Mesothelial cell of epicardium (in vitro differentiated cells): ENCODE measurements at places on chromosomes 7 and 10. TPM values are rescaled to one million over a fixed set of nuclear protein-coding genes. Genes with fewer than 3 reads are reported as not detected.
A peak's percentile ranks its signal among the peaks of the same experiment; 100 is the strongest.

GRCh38 chr7:435630-436366 lies 83.8 kb downstream of the PDGFA start:
- no peaks in the 10 kb centered on the region for H3K36me3 ChIP-seq
- H3K4me3 ChIP-seq, result no peak overlapping the region
- H3K27me3 ChIP-seq, result peaks cover 3% of the 10 kb centered on the region
- H3K27ac ChIP-seq, result peak overlapping the region; percentile 89

- no peak for DNase-seq
- no peak overlapping the region for H3K4me3 ChIP-seq
- peaks cover 20% of the 10 kb centered on the region for H3K4me1 ChIP-seq
- no peak overlapping the region for H3K27ac ChIP-seq
- no peaks in the 10 kb centered on the region for H3K36me3 ChIP-seq
These were observed 251.9 kb downstream of the ETV1 start for GRCh38 chr7:13737563-13737962.

Gene AKR1C1
- total RNA-seq, result 3.2 to 4.2 TPM (median 3.8 TPM) in 3 replicates

DNA sequence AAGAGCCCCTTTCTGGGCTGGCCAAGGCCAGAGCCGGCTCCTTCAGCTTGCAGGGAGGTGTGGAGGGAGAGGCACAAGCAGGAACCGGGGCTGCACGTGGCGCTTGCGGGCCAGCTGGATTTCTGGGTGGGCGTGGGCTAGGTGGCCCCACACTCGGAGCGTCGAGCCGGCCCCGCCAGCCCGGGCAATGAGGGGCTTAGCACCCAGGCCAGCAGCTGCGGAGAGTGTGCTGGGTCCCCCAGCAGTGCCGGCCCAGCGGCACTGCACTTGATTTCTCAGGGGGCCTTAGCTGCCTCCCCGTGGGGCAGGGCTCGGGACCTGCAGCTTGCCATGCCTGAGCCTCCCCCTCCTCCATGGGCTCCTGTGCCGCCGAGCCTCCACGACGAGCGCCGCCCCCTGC lies 48.1 kb downstream of the SH2D4B start:
- no peaks in the 10 kb centered on the region for H3K36me3 ChIP-seq
- peaks cover 4% of the 10 kb centered on the region for H3K4me1 ChIP-seq
- no peak overlapping the region for H3K27ac ChIP-seq

Gene PRKG1
- 35.0 to 37.0 TPM (median 35.9 TPM) in 3 replicates for total RNA-seq

Gene AFAP1L2
- total RNA-seq, result 4.0 to 5.7 TPM (median 5.7 TPM) in 3 replicates

DNA sequence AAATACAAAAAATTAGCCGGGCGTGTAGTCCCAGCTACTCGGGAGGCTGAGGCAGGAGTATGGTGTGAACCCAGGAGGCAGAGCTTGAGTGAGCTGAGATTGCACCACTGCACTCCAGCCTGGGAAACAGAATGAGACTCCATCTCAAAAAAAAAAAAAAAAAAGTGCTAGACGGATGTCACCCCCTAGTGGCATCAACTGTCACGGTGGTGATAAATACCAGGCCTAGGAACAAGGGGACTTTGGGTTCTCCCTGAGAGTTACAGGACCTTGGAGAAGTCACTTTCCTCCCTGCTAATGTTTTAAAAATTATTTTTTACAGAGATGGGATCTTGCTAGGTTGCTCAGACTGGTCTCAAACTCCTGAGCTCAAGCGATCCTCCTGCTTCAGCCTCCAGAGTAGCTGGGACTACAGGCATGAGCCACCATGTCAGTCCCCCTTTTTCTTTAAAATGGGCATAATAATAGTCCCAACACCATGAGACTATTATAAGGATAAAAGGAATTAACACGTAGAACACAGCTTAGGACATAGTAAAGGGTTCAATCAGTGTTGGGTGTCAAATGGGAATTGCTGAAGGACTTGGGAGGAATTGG lies 2.6 kb upstream of the TMEM130 start:
- H3K27me3 ChIP-seq, result peaks cover 14% of the 10 kb centered on the region
- no peaks in the 10 kb centered on the region for H3K36me3 ChIP-seq
- DNase-seq, result no peak
- H3K4me1 ChIP-seq, result peaks cover 9% of the 10 kb centered on the region
- H3K27ac ChIP-seq, result no peak overlapping the region
- no peak overlapping the region for H3K4me3 ChIP-seq

DNA sequence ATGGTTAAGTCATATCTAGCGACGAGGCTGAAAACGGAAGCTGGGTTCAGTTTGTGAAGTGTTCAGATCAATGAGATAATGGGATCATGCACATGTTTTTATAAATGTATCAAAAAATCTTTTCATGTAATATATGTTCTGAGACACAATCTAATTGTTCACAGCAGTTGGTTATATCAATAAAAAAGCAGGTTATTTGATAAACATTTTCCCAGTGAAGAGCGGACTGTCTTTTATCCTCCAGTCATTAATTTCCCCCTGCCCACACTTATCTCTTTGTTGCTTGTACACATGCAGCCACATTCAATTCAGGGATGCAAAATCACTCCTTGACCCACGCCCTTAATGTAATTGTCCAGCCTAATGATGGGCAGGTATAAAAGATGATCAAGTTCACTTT lies 563.1 kb downstream of the INHBA start:
- DNase-seq, result no peak
- no peak overlapping the region for H3K27ac ChIP-seq
- peaks cover 8% of the 10 kb centered on the region for H3K4me1 ChIP-seq

Gene WDFY4
- 2.6 to 4.3 TPM (median 3.3 TPM) in 3 replicates for total RNA-seq

GRCh38 chr10:125773687-125774543 lies 1.7 kb downstream of the MMP21 start:
- H3K4me3 ChIP-seq, result no peak overlapping the region
- DNase-seq, result no peak
- no peak overlapping the region for H3K27ac ChIP-seq
- peaks cover under 1% of the 10 kb centered on the region for H3K4me1 ChIP-seq
- peaks cover 6% of the 10 kb centered on the region for H3K36me3 ChIP-seq
- no peaks in the 10 kb centered on the region for H3K27me3 ChIP-seq

DNA sequence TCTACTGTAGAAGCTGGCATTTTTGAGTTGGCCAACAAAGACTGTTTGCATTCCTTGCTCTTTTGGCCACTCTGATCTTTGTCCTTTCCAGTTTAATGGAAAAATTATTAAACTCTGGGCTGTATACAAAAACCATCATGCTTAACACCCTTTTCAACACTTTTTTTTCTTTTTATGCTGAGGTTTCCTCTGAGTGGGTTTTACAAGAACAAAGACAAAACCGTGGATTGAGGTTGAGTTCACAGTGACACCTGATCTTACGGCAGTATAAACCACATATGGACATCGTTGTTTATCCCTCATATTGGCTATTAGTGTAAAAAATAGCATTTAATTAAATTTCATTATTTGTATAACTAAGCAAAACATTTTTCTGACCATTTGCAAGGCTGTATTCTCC lies 21.8 kb downstream of the MGAM start:
- H3K4me3 ChIP-seq, result no peak overlapping the region
- no peak for DNase-seq
- H3K36me3 ChIP-seq, result no peaks in the 10 kb centered on the region
- H3K27ac ChIP-seq, result no peak overlapping the region

DNA sequence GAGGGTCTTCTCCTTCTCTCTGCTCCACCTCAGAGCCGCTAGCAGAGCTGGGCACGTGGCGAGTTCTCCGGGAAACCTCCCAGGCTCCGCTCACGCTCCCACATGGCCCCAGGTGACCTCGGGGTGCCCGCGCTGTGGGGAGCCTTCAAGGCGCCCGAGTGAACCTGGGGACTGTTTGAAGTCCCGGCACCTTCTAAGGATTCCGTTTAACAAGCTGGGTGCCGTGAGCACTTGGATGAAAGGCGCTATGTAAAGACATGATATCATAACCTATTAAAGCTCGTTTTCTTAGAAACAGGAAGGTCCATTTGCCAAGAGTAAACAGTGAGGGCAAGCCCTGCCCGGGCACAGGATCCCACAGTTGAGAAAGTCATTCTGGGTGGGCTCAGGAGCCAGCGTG lies 15.8 kb upstream of the MYL10 start:
- H3K36me3 ChIP-seq, result no peaks in the 10 kb centered on the region
- no peaks in the 10 kb centered on the region for H3K27me3 ChIP-seq

Gene FKBP6
- not detected in 3 replicates for total RNA-seq

DNA sequence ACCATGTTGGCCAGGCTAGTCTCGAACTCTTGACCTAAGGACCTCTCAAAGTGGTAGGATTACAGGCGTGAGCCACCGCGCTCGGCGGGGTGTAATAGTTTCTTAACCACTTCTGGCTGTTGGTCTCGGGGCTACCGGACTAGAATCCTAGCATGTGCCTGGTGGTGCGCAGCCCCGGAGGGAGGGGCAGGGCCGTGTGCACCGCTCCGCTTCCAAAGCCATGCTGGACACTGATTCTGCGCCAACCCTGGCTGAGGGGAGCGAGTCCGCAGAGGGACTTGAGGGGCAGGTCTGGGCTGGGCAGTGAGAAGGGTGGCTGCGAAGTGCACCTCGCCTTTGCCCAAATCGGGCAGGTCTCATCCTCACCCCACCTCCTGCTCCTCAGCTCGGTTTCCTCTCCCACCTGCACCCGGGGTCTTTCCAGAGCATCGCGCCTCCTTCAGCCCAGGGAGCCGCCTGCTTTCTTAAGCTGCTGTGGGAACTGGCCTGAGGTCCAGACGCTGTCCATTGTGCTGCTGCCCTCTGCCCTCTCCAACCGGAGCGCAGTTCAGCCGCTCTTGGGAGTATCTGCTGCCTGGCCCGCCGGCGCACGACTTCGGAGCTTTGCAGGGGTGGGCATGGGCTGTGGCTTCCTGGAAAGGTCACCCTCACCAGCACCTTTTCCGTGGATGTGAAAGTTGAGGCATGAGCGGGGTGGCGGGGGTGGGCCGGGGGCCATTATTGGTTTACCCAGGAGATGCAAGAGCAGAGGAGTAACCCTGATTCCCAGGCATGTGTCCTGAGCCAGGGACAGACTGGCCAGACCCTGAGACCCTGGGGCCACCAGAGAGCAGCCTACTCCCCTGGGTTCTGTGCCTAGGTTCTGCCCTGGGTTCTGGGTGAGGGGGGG lies 422.6 kb upstream of the NUPR2 start:
- H3K4me3 ChIP-seq, result no peak overlapping the region
- H3K36me3 ChIP-seq, result peaks cover 13% of the 10 kb centered on the region
- no peaks in the 10 kb centered on the region for H3K27me3 ChIP-seq
- H3K4me1 ChIP-seq, result no peaks in the 10 kb centered on the region
- no peak for DNase-seq

Gene DDIT4
- 61.6 to 62.5 TPM (median 61.9 TPM) in 3 replicates for total RNA-seq

DNA sequence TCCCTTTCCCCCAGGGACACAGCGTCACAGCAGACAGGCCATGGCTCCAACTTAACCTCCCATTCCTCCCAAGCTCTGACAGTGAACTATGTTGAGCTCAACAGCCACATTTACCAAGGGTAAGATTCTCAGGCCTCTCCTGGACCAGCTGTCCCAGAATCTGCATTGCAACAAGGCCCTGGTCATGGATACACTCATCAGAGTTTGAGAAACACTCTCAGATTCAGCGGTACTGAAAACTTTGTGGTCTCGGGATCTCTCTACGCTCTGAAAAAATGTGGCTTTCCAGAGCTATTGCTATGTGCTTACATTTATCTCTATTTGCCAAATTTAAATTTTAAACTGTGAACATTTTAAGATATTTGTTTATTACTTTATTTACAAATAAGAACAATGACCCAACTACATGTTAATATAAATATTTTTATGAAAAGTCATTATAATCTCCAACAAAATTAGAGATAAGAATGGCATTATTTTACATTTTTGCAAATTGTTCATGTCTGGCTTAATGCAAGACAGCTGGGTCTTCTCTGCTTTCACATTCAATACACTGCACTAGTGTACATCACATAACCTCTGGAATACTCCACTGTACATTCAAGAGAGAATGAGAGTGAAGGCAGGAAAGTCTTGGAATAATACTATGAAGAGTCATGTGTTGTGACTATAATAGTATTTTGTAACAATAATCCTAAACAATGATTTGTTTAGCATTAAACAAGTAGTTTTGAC lies 190.9 kb upstream of the PITRM1 start:
- H3K27me3 ChIP-seq, result no peaks in the 10 kb centered on the region
- no peak for DNase-seq
- no peak overlapping the region for H3K4me3 ChIP-seq
- H3K4me1 ChIP-seq, result no peaks in the 10 kb centered on the region
- H3K27ac ChIP-seq, result peak overlapping the region; percentile 72

- no peaks in the 10 kb centered on the region for H3K4me1 ChIP-seq
- peaks cover 46% of the 10 kb centered on the region for H3K27me3 ChIP-seq
- no peaks in the 10 kb centered on the region for H3K36me3 ChIP-seq
- DNase-seq, result no peak
- H3K27ac ChIP-seq, result no peak overlapping the region
- H3K4me3 ChIP-seq, result no peak overlapping the region
These were observed 22.3 kb upstream of the SHH start for GRCh38 chr7:155834486-155835048.

Gene TBXAS1
- total RNA-seq, result 3.1 to 4.7 TPM (median 3.9 TPM) in 3 replicates

Gene PIK3CG
- total RNA-seq, result 0.07 to 0.11 TPM (median 0.09 TPM) in 3 replicates

GRCh38 chr7:101170617-101171441 lies 5.5 kb upstream of the VGF start:
- no peak for DNase-seq
- peak overlapping the region; percentile 30 for H3K4me3 ChIP-seq
- H3K4me1 ChIP-seq, result peaks cover 35% of the 10 kb centered on the region

GRCh38 chr7:139043823-139044812 lies 8.3 kb upstream of the ZC3HAV1L start:
- H3K27ac ChIP-seq, result no peak overlapping the region
- DNase-seq, result no peak
- no peaks in the 10 kb centered on the region for H3K4me1 ChIP-seq
- no peak overlapping the region for H3K4me3 ChIP-seq

Gene STEAP1B
- 0.29 to 0.58 TPM in 2 of 3 replicates, not detected in the other for total RNA-seq

Gene TBC1D12
- 8.5 to 10.1 TPM (median 8.9 TPM) in 3 replicates for total RNA-seq

Gene CDK14
- 64.6 to 70.4 TPM (median 68.5 TPM) in 3 replicates for total RNA-seq

- no peak overlapping the region for H3K4me3 ChIP-seq
- DNase-seq, result no peak
- peaks cover 19% of the 10 kb centered on the region for H3K4me1 ChIP-seq
These were observed 77.9 kb upstream of the LRRN3 start for GRCh38 chr7:111012799-111013675.

Gene ATOH7
- 0.18 to 0.70 TPM (median 0.38 TPM) in 3 replicates for total RNA-seq

Gene MLXIPL
- 1.5 to 2.6 TPM (median 2.0 TPM) in 3 replicates for total RNA-seq

DNA sequence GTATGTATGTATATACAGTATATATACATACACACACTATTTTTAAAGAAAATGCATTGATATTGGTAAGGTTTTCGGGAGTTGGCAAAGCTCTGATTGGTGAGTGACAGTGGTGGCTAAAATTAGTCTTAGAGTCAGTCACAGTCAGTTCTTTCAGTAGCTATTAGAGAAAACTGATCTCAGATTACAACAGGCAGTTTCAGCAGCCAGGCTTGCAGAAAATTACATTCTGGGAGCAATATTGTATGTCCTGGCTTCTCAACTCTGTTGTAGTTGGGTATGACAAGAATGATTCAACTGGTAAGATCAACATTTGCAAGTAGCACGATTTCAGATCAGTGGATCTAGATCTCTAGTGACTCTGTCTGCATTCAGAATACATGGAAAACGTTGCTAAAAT lies 897.9 kb upstream of the AUTS2 start:
- no peak for DNase-seq
- no peak overlapping the region for H3K27ac ChIP-seq
- no peaks in the 10 kb centered on the region for H3K36me3 ChIP-seq
- H3K4me3 ChIP-seq, result no peak overlapping the region

GRCh38 chr7:100863406-100863950 lies 3.7 kb upstream of the TRIP6 start:
- H3K27me3 ChIP-seq, result no peaks in the 10 kb centered on the region
- H3K4me3 ChIP-seq, result no peak overlapping the region
- H3K36me3 ChIP-seq, result peaks cover 17% of the 10 kb centered on the region
